ENCODE measurements at places on chromosomes 1 and 21.
A peak's percentile ranks its signal among the peaks of the same experiment; 100 is the strongest.

DNA sequence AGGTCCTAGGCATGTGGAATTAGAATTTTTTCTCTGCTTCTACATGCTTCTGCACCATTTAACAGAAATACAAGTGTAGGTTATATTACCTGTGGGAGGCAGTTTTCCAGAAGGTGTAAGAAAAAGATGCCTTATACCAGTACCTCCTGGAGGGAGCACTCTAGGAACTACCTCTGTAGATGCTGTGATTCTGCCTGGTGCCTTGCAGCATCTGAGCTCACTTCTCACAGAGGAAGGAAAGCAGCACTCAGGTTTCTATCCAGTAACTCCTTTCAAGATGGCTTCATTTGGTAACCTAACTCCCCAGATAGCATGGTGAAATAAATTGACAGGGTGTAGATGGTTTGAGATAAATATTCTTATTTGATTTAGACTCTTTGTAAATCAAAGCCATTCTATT is 50.3 kb downstream of the GIPC2 start:
- no peak for DNase-seq

DNA sequence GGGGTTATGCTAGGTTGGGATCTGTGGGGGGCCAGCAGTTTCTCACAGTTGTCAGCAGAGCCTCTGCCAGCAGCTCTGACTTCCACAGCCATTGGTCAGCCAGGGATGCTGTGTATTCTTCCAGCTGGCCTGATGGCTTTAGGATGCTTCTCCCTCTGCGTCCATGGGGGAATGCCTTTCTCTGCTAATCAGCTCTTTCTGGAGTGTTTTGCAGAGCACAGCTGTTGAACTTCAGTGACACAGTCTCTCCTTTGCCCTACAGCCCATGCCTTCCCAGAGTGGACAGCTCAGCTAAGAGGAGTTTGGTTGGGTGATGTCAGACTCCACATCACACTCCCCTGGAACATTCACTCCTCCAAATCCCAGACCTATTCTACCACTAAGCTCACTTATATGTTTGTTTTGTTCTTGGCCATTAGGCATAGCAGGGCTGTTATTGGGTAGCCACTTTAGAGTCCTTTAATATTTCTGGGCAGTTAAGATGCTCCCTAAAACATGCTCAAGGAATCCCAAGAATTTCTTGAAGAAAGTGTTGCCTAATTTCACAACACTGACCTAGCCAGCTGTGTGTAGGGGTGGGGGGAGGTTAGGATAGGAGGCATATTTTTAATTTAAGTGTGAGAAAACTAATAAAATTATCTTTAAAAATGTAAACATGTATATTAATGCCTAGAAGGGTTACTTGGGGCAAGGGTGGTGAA is 75.3 kb upstream of the KIAA0040 start:
- no peak for DNase-seq

- DNase-seq, result no peak
Observed at GRCh38 chr1:39695016-39695415, 3.8 kb upstream of the HPCAL4 start.

GRCh38 chr1:6471086-6471969 is 5.4 kb upstream of the TNFRSF25 start:
- DNase-seq, result no peak

GRCh38 chr21:45555557-45556301 is 13.5 kb upstream of the SLC19A1 start:
- peak; percentile 39 for DNase-seq

Data from fibroblast of skin of left biceps (primary cell).